BE2C (cell line): ENCODE measurements at places on chromosomes 16 and 17.

GRCh38 chr16:71945616-71946015, 50.3 kb downstream of the IST1 start:
- DNase-seq: no peak

DNA sequence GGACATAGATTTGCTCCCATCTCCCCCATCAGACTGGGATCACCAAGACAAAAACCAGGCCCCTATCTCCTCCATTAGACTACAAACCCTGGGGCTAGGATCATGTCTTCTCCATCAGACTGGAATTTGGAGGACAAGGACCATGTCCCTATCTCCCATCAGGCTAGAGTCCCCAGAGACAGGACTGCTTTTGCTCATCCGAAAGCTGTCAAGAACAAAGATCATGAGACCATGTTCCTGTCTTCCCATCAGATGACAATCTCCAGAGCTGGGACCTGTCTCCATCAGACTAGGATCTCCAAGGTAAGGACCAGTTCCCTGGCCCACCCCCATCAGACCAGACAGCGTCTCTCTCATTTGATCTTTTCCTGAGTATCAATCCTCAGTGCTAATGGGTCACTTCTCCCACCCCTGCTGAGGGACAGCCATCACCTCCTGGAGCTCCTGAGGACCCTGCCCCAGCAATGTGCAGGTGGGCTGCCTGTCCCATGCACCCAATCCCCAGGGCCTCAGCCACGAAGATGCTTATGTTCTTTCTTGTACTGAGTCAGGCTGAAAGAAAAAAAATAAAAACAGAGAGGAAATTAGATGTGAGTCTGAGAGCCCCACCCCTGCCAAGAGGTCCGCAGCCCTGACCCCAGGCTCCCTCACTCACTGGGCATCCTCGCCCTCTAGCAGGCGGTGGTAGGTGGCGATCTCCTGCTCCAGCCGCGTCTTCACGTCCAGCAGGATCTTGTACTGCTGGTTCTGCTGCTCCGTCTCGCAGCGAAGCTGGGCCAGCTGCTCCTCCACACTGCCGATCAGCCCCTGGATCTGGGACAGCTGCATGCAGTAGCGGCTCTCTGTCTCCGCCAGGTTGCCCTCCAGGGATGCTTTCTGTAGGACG, 90.3 kb downstream of the GOSR1 start:
- DNase-seq: no peak

- DNase-seq: no peak
Observed at GRCh38 chr17:39212841-39213480, 12.8 kb downstream of the STAC2 start.

DNA sequence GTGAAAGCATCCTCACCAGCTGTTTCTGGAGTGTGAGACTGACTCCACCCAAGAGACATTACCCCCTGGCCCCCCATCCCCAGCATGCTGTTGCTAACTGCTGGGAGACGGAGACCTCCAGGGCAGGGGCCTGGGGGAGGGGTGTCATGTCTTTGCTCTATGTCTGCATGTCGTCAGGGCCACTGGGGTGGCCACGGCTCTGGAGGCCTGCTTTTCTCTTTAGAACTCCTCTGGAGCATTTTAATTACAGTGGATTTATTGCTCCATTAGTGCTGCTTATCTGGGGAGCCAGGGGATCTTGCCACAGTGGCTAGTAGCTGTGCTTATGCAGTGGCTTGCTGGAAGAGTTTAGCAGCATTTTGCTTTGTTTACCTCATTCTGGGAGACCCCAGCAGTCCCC, 32.3 kb downstream of the CLEC16A start:
- peak; percentile 91 for DNase-seq

DNA sequence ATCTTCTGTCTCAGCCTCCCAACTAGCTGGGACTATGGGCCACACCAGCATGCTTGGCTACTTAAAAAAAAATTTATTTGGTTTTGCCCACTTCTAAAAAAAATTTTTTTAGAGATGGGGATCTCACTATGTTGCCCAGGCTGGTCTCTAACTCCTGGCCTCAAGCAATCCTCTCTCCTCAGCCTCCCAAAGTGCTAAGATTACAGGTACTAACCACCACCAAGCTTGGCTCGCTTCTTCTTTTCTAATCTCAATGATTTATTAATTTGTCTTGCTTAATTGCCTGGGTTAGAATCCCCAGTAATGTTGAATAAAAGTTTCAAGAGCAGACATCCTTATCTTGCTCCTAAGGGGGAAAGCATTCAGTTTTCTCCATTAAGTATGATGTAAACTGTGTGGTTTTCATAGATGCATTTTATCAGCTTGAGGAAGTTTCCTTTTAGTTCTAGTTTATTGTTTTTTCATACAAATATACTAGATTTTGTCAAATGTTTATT, 65.8 kb upstream of the NACA2 start:
- DNase-seq: no peak

DNA sequence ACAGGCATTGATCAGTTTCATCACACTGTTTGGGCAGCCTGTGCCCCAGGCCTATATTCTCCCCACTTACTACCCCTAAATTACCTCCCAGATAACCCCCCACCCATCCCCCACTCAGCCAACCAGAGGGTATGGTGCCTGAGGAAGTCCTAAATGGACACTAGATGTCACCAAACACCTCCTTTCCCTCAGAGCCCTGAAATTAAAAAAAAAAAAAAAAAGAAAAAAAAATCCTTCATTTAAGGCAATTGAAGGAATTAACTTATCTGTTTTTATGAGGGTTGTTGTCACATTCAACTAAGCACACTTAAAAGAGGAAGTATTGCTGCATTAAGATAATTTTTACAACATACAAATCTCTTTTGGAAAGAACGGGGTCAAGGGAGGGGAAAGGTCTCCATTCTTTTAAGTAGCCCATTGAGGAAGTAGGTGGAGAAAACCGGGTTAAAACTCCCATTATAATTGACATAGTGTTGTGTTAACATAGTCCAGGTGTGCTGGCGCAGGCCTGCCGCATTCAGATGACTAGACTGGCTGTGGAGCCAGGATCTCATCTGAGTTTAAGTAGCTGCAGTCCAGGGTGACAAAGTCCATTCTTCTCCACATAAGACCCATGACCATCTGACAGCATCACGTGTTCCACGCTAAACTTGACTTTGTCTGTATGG, 46.3 kb downstream of the SNX11 start:
- DNase-seq: peak; percentile 58

DNA sequence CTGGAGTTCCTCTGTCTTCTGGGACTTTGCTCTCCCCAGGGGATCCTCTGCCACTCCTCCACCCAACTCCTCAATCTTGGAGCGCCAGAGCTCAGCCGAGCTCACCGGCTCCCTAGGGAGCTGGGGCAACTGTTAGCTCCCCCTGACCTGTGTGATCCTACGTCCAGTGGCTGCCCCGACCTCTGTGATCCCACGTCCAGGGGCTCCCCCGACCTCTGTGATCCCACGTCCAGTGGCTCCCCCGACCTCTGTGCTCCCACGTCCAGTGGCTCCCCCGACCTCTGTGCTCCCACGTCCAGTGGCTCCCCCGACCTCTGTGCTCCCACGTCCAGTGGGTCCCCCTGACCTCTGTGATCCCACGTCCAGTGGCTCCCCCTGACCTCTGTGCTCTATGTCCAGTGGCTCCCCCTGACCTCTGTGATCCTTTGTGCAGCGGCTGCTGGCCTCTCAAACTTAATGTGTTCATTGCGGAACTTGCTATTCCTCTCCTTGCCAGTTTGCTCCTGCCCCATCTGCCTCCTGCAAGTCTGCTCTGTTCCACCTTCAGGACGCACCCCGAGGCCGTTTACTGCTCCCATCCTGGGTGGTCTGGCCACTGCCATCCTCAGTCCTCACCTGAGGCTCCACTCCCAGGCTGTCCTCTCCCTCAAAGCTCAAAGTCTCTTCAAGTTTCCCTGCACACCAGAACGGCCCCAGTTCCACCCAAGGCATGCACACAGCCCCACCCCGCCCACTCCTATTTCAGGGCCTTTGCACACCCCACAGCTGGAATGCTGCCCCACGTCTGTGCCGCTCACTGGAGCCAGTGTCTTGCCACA, 2.8 kb downstream of the VPS9D1 start:
- no peak for DNase-seq

DNA sequence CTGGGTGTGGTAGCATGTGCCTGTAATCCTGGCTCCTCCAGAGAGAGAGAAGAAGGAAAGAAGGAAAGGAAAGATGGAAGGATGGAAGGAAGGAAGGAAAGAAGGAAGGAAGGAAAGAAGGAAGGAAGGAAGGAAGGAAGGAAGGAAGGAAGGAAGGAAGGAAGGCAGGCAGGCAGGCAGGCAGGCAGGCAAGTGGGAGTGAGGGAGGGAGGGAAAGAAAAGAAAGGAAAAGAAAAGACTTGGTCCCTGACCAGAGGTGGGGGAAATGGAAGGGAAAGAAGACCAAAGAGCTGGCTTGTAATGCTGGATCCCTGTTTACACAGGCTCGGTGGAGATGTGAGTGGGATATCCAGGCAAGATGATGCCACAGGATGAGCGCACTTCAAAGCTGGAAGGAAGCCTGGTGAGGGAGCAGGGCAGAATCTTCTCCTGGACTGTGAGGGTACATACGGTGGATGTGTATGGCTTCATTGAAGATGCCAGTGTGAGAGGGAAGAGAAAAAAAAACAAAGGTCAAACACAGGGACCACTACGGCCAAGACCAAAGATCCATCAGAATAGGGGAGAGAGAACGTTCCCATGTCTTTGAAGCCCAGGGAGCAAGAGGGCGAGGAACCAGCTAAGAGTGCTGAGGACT, 2.1 kb downstream of the CES1 start:
- no peak for DNase-seq

DNA sequence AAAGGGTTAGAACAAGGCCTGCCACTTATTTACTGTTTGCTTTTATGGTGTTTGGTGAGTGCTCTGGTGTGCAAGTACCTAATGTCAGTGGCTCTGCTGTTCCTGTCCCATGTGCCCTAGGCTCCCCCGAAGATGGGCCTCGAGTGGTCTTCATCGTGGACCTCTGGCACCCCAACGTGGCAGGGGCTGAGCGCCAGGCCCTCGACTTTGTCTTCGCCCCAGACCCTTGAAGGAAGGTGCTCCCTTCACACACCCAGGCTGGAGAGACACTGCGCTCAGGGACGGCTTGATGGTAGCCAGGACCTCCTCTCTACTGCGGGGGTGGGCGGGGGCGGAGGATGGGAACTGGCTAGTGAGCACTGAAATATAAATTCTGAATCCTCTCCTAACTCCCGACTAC, 5.4 kb downstream of the ASPHD1 start:
- DNase-seq: no peak

- no peak for DNase-seq
Observed at GRCh38 chr16:10016752-10017151, 165.5 kb downstream of the GRIN2A start.

- DNase-seq: no peak
Observed at GRCh38 chr17:30393911-30394867, 15.5 kb downstream of the CPD start.

DNA sequence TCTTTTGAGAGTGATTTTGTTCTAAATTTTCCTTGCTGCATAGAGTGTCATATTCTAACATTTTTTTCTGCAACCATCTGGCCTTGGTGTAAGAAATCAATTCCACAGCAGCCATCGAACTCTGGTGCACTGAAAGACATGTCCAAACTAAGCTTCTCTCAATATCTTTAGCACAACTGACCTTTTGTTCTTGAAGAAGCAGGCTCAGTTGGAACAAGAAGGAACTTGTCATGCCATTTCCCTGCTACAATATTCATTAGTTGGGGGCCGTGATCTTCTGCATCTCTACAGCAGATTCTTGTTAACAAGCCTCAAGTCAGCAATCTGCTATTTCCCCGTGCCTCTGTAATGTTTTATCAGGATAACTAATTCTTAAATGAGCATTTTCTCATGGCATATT, 1305.6 kb downstream of the CDH11 start:
- no peak for DNase-seq

GRCh38 chr17:8735336-8735939, 9.2 kb downstream of the CCDC42 start:
- DNase-seq: no peak

DNA sequence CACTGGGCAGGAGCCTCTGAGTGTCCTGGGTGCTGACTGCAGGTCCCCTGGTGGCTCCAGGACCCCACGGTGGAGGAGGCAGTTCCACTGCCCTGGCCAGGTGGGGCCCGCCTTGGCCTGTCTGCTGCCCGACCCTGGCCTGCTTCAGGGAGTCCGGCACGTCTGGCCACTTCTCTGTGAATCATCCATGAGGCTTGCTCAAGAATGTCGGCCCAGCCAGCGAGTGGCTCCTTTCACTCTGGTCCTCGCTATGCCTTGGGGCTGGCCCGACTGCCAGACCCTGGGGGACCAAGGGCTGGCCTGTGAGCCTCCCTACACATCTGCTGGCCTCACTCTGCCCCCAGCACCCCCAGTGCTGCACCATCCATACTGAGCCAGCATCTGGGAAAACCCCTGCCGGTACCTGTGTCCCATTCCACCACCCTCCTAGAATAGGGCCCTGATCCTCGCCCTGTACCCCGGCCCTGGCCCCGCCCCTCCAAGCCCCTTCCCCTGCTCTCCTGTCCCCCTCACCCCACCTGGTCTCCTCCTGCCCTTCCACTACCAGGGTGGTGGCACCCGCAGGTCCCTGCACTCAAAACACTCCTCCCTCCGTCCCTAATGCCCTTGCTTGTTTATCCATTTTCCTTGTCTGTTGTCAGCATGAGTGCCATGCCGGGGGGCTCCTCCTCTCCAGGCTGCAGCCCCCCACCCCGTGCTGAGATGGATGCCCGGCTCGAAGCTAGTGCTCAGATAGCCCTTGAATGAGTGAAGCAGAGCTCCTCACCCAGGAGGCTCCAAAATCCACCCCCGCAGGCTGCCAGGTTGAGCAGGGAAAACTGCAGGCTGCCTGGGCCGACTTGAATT, 35.5 kb downstream of the ADCY7 start:
- DNase-seq: no peak

GRCh38 chr17:80761110-80761871, 216.7 kb downstream of the RPTOR start:
- DNase-seq: no peak

GRCh38 chr16:73183611-73184092, 135.7 kb upstream of the ZFHX3 start:
- peak; percentile 71 for DNase-seq

- DNase-seq: no peak
Observed at GRCh38 chr17:69854225-69854780, 220.7 kb upstream of the KCNJ16 start.

DNA sequence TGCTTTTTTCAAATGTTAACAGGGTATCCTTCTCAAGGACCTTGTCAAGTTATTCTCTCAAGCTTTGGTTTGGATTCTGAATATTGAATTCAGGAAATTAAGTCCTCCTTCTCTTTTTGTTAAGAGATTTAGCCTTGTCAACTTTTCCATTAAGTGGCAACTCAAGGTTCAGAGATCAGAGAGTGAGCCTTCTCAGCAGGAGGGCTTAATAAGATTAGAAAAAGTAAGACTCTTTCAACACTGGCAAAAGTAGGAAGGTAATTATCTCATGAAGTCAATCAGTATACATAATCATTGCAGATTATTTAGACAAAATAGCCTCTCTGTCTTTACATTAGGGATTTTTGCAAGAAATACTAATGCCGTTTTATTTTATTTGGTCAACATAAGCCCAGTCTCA, 330.7 kb downstream of the KIF2B start:
- DNase-seq: no peak

DNA sequence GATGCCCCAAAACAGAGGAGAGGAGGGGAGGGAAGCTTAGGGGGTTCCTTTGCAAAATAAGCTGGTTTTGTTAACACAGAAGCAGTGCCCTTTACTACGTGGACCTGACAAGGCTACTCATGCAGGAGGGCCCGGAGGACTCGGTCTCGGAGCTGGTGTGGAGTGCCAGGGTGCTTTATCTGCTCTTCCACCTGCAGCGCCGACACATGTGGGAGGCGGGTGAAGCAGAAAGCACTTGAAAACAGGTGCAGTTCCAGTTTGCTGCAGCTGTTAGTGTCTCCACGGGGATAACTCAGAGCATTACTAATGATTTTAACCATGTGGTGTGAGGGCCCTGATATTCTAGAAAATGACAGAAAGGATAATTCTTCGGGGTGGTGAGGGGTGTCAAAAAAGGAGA, 35.0 kb upstream of the MNT start:
- no peak for DNase-seq
